AG04450 (cell line): ENCODE measurements at places on chromosomes 3 and 15. TPM values are rescaled to one million over a fixed set of nuclear protein-coding genes. Genes with fewer than 3 reads are reported as not detected.

SLC24A5 gene
- 0.05 TPM in 1 of 2 replicates, not detected in the other for polyA plus RNA-seq

CHRNA7 gene
- polyA plus RNA-seq, result 0.04 and 0.27 TPM in 2 replicates

SGO1 gene
- polyA plus RNA-seq, result 1.3 and 2.2 TPM in 2 replicates

ISL2 gene
- polyA plus RNA-seq, result 0.82 and 0.83 TPM in 2 replicates

CYP11A1 gene
- 0.09 and 0.14 TPM in 2 replicates for polyA plus RNA-seq

CCPG1 gene
- polyA plus RNA-seq, result 32.0 and 43.7 TPM in 2 replicates

LRRC49 gene
- 22.9 and 25.0 TPM in 2 replicates for polyA plus RNA-seq

- no peak for DNase-seq
Observed at GRCh38 chr3:78571486-78571885, 1196.3 kb downstream of the ROBO1 start.

- DNase-seq, result no peak
Observed at GRCh38 chr15:36191459-36191858, 388.0 kb upstream of the CDIN1 start.

- DNase-seq, result no peak
Observed at GRCh38 chr3:162704799-162705385, 1208.3 kb downstream of the OTOL1 start.

GRCh38 chr3:195180490-195181112, 90.4 kb downstream of the XXYLT1 start:
- DNase-seq, result no peak

GRCh38 chr3:141266797-141267555, 35.4 kb downstream of the PXYLP1 start:
- DNase-seq, result no peak

- no peak for DNase-seq
Observed at GRCh38 chr3:170799009-170799408, 71.0 kb downstream of the RPL22L1 start.

GRCh38 chr3:47794544-47794943, 8.4 kb upstream of the DHX30 start:
- DNase-seq, result no peak

DNA sequence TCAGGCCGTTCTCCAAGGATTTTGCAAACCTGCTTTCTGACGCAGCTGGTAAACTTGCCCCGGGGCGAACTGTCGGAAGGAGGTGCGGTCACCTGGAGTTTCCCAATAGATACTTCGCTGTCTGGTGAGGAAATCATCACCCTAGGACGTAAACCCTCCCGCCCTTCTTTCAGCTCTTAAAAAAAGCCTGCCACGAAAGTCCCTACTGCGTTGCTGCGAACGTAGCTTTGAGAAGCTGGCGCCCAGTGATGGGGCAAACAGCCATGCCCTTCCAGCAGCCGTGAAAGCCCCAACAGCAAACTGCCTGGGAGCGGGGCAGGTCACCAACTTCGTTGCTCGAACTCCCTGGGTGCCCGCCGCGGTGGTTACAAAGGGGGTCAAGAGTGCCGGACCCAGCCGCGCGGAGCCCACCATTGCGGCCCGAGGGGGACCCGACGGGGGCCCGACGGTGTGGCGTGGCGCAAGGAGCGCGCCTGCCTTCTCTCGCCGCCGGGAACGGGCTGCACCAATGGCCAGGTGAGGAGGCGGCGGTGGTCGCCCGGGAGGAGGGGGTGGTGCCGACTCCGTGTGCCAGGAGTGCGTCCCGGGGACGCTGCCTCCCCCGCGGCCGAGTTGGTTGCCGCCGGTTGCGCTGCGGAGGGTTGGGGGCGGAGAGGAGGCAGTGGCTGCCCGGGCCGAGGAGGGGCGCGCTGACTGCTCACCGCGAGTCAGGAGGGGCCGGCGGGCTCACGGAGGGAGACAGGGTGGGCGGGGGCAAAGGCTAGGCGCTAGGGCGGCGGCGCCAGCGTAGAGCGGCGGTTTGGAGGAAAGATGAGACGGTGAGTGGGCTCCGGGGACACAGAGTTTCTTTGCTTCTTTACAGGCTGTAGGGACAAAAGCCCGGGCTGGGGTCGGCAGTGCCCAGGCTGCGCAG, at the start of gene PHLDB2:
TSS of gene PHLDB2 (plus strand) at position 205 of the 913 bp plus-strand sequence. CDS start 24,813 bp downstream, outside the sequence.
- no peak for DNase-seq

DNA sequence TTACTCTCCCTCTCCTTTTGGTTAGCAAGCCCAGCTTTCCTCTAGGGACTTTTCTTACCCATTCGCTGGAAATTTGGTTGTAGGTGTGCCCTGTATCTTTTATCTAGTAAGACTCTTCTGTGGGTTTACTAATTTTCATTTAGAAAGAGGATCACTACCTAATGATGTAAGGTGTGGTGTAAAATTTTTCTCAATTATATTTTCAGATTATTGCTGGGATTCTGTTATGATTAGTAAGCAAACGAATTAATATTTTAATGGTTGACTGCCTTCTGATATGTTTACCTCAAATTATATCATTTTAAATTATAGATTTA, 28.5 kb downstream of the PLCL2 start:
- DNase-seq, result no peak

- no peak for DNase-seq
Observed at GRCh38 chr3:9108876-9109567, 140.4 kb downstream of the SRGAP3 start.

DNA sequence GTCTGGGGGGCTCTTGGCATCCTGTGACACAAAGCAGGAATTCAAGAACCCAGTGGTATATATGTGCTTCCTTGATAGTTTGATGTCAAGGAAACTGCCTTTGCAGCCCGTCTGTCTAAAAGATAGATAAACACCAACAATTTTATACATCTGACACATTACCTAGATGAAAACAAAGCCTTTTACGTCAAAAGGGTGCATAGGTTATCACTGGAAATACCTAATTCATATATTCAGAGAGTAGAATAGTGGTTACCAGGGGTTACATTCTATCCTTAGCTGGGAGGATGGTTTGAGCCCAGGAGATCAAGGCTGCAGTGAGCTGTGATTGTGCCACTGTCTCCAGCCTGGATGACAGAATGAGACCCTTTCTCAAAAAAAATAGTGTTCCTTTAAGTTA, 356.9 kb upstream of the RASGRP1 start:
- no peak for DNase-seq

DNA sequence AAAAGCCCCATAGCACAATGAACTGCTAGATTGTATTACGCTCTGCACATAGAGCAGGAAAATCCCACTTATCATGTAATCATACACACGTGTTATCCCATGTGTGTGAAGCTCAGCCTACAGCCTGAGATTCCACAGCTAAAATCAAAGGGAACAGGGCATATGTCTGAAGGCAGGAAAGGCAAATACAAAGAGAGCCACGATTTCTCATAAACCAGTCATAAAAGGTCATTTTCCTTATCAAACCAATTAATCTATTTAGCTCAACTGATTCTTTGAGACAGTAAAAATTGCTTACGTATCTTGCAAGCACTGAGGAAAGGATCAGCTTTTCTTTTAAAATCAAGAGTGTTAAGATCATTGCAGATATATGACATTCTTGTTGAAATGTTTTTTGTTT, 199.5 kb upstream of the TBL1XR1 start:
- DNase-seq, result no peak

DNA sequence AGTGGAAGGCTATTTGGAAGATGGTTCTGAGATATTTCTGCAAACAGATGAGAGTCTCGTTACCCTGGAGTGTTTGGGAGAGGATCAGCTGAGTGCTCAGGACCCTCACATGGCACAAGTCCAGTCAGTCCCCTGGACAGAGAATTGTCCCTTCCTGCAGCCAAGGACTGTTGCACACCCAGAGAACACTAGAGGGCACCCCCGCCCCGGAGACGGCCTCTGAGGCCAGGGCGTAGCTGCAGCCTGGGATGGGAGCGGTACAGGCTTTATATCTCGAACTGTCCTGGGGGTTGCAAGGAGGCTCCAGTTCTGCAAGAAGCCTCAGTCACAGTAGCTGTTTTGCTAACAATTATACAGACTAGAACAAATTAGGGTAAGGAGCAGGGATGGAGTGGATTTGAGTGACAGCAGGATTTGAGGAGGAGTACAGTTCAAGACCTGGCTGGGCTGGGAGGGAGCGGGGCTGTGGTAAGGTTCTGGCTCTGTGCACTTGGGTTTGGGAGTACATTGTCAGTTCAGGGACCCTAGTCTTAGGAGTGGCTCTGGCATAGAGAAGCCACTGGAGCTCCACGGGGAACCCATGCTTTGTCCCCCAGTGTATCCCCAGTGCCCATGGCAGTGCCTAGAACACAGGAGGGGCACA, 67.6 kb upstream of the HACD2 start:
- DNase-seq, result no peak

DNA sequence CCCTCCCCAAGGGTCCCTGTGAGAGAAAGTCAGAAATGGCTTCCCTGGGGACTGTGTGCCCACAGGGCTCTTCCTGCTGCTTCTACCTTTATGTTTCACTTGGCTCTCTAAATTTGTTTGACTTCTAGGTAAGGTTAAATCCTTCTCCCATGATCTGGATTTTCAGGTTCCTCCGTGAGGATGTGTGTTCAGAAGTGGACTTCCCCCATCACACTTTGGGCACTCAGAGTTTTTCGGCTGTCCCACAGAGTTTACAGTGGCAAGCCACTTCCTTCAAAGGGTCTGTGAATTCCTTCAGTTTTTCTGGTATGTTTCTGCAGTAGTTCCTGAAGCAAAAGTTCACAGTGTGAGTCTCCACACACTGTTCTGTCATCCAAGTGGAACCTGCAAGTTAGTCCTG, 30.9 kb upstream of the RARB start:
- no peak for DNase-seq

- no peak for DNase-seq
Observed at GRCh38 chr3:171301998-171302397, 158.2 kb downstream of the TNIK start.

DNA sequence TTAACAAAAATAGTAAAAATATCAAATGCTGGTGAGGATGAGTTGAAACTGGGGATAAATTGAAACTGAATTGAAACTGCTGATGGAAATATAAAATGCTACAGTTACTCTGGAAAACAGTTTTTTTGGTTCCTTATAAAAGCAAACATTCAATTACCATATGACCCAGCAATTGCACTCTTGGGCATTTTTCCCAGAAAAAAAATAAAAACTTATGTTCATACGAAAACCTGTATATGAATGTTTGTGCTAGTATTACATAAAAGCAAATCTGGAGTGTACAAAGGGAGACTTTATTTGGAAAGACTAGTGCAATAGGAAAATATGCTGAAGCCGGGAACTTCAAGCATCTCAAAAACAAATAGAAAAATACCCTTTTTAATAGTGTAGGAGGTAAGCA, 857.9 kb upstream of the CADM2 start:
- DNase-seq, result no peak

GRCh38 chr15:68749793-68750192, 70.9 kb downstream of the ANP32A start:
- DNase-seq, result no peak

- no peak for DNase-seq
Observed at GRCh38 chr3:155991847-155992246, 121.4 kb downstream of the GMPS start.

DNA sequence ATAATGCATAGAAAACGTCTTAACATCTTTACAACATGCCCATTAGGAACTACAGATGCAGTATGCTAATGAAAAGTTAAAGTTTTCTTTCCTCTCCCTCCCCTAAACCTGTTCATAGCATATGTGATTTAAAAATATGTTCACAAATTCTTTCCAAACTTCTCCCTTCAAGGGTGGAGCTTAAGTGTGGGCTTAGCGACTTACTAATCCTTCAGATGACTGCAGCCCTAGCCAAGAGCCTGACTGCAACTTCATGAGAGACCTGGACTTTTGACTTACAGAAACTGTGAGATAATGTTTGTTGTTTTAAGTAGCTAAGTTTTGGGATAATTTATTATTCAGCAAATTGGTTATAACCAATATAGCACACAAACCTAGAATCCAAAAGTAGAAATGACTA, 22.0 kb upstream of the ANXA2 start:
- no peak for DNase-seq

DNA sequence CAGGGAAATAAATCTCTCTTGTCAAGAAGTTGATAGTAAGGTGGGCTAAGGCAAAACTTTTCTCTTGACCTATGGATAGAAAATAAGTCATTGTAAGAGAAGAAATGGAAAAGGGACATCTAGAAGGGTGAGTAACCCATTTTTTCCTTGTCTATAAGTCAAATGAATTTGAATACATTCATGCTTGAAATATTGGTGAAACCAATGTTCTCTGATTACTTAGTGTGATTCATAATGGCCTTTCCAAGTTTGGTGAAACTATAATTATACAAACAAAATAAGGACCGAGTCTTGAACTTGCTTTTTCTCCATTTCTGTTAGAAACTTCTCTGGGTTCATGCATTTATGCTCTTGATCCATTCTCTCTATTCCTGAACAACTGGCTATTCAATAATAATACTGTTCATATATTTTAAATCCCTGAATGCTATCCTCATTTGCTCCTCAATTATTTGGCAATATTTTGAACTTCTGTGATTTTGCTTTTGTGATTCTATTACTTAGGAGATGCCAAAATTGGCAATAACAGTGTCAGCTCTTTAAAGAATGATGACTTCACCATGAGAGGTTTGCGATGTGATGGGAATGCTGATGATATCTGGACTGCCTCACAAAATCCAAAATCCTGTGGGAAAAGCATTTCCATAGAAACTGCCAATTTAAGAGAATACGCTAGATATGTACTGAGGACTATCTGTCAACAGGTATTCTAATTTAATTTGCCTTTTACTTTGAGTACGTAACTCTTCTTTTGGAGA, 12.3 kb downstream of the P2RY12 start:
- DNase-seq, result no peak

DNA sequence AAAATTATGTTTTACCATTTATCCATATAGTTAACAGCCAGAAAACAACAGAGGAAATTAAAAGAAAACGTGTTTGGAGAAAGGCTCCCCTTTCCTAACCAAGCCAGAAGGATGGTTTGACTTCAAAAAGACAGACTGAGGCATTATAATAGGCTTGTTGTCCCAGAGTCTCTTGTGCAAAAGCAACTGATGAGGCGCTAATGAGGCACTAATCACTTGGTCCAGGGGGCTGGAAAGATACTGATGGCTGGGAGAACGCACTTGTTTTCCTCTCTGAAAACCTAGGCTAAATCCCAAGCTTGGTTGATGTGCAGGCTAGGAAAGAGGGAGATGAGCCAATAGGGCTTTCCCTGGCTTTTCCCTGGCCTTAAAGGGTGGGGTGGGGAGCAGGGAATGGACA, 389.6 kb downstream of the NTRK3 start:
- DNase-seq, result no peak

DNA sequence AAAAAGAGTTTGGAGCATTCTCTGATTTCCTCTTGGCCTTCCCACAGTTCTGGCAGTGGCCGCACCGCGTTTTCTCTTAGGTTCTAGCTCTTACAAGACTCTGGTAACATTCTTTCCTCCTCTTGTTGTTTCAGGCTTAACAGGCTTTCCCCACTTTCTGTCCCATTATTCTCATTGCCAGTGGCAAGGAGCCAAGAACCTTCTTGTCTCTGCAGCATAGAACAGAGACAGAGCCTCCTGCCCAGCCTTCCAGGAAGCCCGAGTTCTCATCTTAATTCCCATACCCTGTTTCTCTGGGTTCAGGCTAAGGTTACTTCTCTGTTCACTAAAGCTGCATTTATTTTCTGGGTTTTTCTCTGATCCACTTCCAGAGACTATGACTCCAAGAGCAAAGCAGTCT, 61.1 kb downstream of the DUT start:
- no peak for DNase-seq

- no peak for DNase-seq
Observed at GRCh38 chr15:40702077-40702476, 7.1 kb downstream of the RAD51 start.
